ENCODE measurements at places on chromosomes 2 and 18.

GRCh38 chr2:31191931-31192330 is 25.4 kb downstream of the CAPN14 start:
- DNase-seq = no peak

DNA sequence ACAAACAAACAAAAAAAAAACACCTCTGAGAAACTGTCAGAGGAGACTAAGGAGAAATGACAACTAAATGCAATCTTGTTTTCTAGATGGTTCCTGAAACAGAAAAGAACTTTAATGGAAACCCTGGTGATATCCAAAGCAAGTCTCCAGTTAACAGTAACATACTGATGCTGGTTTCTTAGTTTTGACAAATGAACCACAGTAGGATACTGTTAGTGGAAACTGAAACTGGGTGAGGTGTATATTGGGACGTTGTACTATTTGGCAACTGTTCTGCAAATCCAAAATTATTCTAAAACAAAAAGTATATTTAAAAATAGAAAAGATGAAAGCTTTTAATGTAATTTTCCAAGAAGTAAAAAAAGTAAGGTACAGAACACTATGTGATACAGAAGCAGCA is 11.4 kb downstream of the SESTD1 start:
- DNase-seq = no peak

DNA sequence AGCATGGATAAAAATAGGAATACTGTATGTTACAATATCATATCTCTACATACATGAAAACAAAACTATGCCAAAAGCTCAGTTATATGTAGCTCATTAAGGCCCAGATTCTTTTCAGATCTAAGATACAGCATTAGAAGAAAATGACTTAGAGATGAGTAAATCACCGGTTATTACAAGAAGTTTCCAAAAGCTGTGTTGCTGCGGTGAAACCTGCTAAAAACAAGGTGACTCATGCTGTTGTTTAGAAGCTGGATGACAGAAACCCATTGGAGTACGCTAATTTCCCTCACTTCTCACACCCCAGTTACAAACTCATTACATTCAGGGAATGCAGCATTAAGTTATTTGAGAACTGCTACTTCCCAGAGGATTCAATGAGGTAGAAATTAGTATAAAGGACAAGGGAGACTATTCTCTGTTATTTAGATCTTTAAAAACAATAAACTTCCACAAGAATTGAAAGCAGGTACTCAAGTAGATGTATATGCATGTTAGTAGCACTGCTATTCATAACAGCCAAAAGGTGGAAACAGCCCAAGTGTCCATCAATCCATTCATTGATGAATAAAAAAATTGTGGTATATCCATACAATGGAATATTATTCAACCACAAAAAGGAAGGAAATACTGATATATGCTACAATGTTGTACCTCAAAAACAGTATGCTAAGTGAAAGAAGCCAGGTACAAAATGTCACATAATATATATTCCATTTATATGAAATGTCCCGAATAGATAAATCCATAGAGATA is 32.6 kb downstream of the RBKS start:
- peak; percentile 40 for DNase-seq

GRCh38 chr18:8999872-9000271 is 102.6 kb upstream of the NDUFV2 start:
- DNase-seq = no peak

- DNase-seq = no peak
Measured at GRCh38 chr18:67654101-67654500, 137.6 kb upstream of the DSEL start.

DNA sequence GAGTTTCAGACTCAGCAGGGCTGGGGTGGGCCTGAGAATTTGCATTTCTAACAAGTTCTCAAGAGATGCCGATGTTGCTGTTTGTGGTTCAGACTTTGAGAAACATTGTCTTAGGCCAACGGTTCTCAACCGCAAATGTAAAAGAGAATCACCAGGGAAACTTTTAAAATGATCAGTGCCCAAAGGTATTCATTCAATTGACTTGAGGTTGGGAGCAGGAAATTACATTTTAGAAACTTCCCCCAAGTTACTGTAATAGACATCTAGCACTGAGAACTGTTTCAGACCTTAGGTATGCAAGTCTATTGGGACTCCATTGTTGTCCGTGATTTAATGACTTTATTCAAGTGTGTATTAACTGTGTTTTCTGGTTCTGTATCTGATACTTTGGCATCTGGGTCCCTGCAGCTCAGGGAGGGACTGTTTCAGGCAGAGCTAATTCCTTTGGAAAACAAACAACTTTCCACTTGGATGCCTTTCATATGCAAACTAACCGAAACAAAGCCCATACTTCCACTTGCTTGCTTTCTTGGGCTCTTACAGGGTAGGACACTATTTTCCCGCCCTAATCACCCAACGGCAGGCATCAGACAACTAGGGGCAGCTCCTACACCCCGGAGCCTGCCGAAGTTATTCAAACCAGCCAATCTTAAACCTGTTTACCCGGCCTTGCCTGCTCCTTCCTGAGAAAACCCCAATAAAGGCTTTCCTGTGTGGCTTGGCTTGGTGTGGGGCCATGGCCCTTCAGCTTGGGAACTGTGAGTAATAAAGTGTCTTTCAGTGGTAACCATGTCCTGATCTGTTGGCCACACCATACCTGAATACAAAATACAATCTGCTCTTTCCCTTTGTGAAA is 97.6 kb downstream of the POLE4 start:
- peak; percentile 26 for DNase-seq

DNA sequence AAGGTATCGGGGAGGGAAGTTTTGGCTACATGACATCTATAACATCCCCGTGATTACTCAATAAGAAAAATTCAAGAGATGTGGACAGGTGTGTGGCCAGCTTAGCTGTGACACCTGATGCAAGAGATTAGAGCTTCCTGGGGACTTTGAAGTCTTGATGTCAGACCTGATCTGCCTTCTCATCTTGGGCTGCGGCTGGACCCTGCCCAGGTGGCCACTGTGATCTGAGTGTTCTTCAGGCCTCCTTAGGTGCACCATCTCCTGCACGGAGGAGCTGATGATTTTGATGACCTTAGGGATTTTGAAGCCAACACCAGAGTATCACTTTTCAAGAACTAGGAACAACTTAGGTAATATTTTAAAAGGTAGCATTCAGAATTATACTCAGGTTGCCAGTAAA is 113.5 kb downstream of the FEZ2 start:
- DNase-seq = no peak

DNA sequence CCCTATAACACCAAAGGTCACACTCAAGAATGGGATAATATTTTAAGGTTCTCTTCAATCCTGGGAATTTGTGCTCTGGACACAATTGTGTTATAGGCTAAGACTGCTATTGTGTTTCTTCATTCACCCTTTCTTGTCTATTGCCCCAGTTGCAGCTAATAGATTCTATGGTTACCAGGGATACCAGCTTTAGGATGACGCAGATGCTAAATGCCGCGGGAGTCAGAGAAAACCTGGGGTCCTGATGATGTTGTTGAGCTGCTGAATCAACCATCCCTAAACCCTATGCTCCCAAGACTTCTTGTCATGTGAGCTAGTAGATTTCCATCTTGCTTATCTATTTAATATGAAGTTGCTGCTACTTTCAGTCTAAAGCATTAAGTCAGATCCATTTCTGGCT is 5.4 kb downstream of the CRYGD start:
- no peak for DNase-seq

GRCh38 chr2:177397481-177398289 is 5.1 kb downstream of the AGPS start:
- no peak for DNase-seq

DNA sequence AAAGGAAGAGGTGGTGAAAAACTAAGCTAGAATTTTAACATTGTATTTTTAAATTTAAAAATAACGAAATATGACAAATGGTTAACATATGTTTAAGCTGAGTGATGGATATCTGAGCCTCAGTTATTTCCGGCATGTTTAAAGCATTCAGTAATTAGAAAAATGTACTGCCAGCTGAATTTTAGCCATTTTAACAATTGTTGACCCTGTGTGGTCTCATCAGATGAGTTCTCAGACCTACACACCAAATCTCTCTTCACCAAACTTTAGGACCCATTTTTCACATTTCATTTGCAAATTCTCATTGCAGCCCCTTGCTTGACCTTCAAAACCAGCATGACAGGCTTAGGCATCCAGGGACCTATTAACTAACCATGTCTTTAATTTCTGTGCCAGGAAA is 91.5 kb upstream of the RGPD4 start:
- no peak for DNase-seq

- no peak for DNase-seq
Measured at GRCh38 chr2:217183471-217183870, 323.6 kb upstream of the TNP1 start.

DNA sequence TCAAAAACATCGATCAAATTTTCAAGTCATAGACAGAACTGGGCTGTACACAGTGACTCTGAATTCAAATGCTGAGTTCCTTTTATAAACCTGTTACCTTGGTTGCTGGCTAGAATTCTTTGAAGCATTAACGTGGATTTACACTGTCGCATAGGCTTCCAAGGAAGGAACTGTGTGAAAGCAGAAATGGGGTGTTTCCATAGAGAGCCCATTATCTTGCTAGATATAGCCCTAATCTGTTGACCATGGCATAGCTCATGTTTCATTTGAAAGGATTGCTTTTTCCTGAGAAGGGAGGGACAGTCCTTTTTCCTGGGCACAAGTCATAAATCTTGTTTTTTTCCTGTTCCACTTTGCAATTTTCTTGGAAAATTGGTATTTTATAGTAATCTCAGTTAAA is 73.8 kb upstream of the NEUROD1 start:
- DNase-seq = no peak

DNA sequence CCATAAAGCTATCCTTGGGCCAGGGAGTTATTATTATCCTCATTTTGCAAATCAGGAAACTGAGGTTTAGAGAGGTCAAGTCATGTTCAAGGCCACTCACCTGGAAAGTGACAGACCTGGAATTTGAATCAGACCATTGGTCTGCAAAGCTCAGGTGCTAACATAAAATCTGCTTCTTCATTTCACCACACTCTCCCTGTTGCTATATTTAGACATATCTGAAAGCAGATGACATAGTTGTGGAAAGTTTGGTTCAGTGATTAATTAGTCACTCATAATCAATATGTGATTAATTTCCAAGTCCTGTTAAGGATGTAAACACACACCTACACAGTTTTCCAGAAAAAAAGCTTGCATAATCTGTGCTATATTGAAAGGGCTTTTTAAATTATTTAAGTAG is 57.4 kb downstream of the LINC00305 start:
- DNase-seq = no peak

- no peak for DNase-seq
Measured at GRCh38 chr2:54678719-54679118, 44.7 kb upstream of the EML6 start.

GRCh38 chr2:7915302-7916091 is 766.4 kb upstream of the ID2 start:
- DNase-seq = no peak

DNA sequence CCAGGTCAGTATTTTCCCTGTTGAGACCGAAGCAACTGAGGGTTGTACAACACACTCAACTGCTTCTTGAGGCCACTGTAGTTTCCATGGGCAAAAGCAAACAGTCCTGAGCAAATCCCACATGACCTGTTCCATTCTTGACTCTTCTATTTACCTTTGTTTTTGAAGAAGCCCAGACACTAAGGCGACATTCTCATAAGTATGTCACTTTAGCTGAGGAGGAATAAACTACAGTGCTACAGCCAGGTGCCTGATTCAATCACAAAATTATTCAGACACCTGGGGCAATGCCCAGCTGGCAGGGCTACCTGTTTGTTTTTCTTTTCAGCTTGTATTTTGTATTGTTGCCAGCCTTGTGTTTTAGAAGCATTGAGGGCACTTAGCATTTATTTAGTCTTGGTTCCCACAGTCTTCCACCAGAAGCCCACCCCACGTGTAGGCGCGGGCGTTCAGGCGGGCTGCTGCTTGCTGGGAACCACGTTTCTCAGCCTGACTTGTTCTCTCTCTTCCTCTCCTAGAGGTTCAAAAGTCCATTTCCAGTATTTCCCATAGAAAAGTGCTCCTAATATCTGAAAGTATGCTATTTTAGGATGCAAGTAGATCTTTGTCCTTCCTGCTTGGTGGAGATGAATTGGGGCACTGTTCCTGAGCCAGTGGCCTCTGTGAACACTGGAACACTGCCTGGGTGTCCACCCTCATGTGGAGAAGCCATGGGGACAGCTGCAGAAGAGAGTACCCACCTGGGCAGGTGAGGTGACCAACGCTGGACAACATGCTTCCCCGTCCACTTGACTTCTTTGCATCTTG is 99.0 kb upstream of the COPS8 start:
- no peak for DNase-seq

- DNase-seq = no peak
Measured at GRCh38 chr2:54757500-54757899, 34.0 kb downstream of the EML6 start.

DNA sequence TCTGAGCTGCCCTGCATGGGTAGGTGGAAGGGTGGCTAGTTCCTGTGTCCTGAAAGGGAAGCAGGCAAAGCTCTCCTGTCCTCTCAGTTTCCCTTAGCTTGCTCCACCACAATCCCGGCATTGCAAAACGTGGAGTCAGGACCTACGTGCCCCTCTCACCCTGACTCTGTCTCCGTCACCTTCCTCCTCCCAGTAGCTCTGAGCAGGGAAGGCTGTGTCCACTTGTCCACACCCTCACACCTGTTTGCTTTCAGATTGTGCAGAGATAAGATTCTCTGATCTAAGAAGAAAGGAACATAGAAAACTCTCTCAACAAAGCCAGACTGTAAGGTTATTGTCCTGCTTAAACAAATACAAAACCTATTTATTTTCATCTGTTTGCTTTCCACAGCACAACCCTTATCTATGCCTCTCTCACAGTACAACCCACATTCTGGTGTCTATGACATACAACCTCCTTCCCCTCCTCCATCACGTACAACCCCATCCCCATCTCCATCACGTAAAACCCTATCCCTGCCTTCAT is 79.0 kb downstream of the ALPK2 start:
- no peak for DNase-seq

GRCh38 chr2:112835061-112835501 is 1.5 kb downstream of the IL1B start:
- no peak for DNase-seq

DNA sequence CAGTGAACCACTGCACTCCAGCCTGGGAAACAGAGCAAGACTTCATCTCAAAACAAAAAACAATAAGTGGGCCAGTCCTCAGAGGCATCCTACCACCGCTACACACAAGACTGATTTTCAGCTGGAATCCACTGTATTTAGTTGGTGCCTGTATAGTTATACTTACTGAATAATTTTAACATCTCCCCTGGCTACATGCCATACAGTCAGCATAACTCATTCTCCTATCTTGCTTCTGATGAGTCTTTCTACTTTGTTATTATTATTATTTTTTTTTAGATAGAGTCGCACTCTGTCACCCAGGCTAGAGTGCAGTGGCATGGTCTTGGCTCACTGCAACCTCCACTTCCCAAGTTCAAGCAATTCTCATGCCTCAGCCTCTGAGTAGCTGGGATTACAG is 19.9 kb upstream of the CAB39 start:
- DNase-seq = no peak

GRCh38 chr2:19104503-19104902 is 253.9 kb downstream of the OSR1 start:
- no peak for DNase-seq

- DNase-seq = peak; percentile 41
Measured at GRCh38 chr2:101307950-101308431, 510 bp downstream of the RNF149 start.

All from activated CD4-positive, alpha-beta memory T cell treated with anti-CD3 and anti-CD28 coated beads, Interleukin-2, amount 10 ng/mL, durations not matched to agents 7 days and 5 days (primary cell).